ENCODE measurements at places on chromosomes 2 and 18.

DNA sequence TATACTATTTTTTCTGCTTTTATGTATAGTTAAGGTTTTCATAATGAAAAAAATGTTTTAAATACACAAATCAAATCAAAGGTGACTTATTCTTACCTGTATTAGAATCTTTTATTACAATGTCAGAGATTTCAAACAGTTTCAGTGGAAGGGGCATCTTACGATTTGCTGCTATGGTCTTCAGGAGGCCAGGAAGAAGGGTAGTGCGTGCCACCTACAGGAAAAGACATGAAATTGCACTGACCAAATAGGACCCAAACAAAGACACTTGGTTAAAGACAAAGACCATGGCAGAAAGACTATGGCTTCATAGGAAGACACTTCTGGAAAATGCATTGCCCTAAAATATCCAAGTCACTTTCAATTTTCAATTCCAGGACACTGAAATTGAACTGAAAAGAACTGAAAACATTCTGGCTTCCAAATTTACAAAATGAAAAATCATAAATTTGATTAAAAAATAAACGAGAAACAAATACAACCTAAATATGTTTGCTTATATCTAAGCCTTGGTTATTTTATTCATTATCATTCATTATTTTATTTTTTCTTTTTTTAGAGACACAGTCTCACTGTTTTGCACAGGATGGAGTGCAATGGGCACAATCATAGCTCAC, 42.1 kb downstream of the FARSB start:
- DNase-seq, result peak; percentile 5

GRCh38 chr2:206368933-206369569, 74.3 kb upstream of the ADAM23 start:
- no peak for DNase-seq

- no peak for DNase-seq
Observed at GRCh38 chr2:224976629-224977525, 65.4 kb downstream of the DOCK10 start.

GRCh38 chr2:175435012-175435411, 253.5 kb upstream of the ATP5MC3 start:
- no peak for DNase-seq

- DNase-seq, result peak; percentile 46
Observed at GRCh38 chr18:76875390-76876325, 53.3 kb downstream of the ZNF236 start.

GRCh38 chr2:188529710-188530109, 238.0 kb downstream of the GULP1 start:
- no peak for DNase-seq

GRCh38 chr2:27832396-27832795, 57.8 kb downstream of the RBKS start:
- DNase-seq, result no peak

GRCh38 chr18:15198116-15198389, 450.1 kb downstream of the ANKRD30B start:
- no peak for DNase-seq

GRCh38 chr2:238239863-238240756, at the start of gene HES6:
TSS of gene HES6 (minus strand) at chr2:238240038. CDS start at chr2:238239905, 133 bp downstream.
- peak; percentile 83 for DNase-seq

DNA sequence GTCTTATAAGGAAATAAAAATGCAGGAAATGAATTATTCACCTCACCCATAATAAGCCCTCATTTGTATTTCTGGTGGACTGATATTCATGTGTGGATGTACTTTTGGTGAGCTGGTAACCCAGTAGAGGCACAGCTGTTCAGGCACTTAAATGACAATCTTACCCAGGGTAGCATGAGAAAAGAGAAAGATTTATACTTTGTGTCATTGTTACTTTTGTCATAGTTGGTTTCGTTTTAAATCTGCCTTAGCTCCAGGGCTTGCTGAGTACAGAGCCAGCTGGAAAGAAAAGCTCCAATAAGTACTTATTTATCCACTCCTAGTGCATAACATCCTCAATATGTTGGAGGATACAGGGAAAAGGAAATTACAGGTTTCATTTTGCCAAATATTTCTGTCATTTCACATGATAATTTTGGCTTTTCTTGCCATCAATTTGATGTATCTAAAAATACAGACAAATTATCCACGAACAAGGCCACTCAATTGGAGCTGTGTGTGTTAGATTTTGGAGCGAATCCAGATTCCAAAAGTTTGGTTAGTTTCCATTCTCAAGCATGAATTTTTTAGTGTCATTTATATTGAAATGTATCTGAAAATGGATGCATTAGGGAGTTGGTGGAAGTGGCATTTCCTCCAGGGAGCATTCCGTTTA, 1276.1 kb upstream of the FAM98A start:
- DNase-seq, result no peak

GRCh38 chr2:81644189-81644588, 1339.6 kb upstream of the LRRTM1 start:
- no peak for DNase-seq

- DNase-seq, result no peak
Observed at GRCh38 chr2:144085016-144085415, 434.9 kb downstream of the ZEB2 start.

GRCh38 chr2:178008636-178009289, 63.8 kb downstream of the PDE11A start:
- DNase-seq, result no peak

- DNase-seq, result no peak
Observed at GRCh38 chr2:33706410-33706809, 107.3 kb upstream of the FAM98A start.

DNA sequence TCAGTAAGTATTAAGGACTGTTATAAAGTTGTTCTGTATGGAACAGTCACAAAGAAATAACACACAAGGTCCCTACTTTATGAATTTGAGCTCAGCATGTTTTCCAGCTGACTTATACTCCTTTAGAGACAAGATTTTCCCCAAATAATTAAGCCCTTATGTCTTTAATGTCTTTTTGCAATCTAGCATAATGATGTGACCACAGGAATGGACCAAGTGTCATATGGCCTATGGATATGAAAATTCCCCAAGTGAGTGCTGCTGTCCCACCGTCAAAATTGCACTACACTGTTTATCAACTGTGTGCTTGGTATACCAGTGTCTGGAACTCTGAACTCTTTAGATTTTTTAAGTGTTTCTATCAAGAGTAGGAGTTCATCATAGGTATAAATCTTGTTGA, 369.6 kb downstream of the PID1 start:
- DNase-seq, result no peak

DNA sequence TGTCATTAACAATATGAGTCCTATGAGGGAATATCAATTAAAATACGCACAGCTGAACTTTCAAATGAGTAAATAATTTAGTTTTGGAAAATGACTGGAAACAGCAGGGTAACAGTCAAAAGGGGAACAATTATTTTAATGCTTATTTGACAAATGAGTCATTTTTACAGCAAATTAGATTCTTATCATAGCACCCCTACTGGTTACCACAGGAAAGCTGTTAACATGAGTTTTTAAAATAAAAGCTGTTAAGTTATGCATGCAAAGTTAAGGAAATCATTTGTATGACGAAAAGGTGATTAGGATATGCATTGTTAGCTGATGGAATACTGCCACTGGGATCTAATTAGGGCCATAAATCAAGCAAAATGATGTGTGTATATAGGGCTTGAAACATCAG, 435.1 kb upstream of the MEIS1 start:
- DNase-seq, result no peak

DNA sequence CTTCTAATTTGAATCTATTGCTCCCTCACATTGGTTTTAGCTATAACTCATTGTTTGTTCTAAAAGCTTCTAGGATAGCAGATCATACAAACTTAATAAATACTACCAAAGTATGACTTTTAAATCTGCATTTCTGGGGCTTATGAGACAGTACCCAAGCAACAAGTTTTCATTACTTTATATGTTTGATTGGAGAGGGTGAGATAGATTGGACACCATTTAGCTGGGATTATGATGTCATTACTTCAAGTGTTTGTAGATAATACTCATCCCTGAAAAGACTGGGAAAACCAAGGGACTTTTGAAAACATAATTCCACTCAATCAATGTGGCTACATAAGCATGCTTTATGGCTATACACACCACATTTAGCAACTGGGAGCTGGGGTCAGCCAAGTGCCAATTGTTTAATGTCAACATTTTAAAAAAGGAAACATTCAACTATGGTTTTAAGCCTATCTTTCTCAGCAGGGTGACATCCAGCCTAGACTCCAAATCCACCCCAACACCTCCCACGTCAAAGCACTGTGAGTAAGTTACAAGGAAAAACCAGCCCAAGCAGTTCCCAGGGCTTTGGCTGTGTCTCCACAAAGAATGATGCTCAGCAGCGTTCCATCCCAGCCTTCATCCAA, 119.9 kb downstream of the ETAA1 start:
- DNase-seq, result no peak

- no peak for DNase-seq
Observed at GRCh38 chr18:76621782-76622495, 126.9 kb upstream of the ZNF516 start.

DNA sequence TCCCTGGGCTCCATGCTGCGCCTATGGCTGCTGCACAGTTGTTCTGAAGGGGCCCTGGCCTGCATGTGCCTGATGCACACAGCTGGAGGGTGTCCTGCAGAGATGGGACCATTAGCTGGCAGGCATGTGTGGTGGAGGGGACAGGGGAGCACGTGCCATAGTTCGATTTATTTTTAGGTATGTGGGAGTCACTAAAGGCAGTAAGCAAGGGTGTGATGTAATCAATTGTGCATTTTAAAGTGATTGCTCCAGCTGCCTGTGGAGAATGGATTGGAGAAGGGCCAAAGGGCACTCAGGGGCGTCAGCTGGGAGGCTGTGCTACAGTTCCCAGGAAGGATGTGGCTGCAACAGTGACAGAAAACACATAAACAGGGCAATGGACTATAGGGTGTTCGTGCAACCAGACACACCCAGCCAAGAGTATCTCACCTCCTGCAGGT, 205.1 kb downstream of the ARL4C start:
- DNase-seq, result peak; percentile 58

DNA sequence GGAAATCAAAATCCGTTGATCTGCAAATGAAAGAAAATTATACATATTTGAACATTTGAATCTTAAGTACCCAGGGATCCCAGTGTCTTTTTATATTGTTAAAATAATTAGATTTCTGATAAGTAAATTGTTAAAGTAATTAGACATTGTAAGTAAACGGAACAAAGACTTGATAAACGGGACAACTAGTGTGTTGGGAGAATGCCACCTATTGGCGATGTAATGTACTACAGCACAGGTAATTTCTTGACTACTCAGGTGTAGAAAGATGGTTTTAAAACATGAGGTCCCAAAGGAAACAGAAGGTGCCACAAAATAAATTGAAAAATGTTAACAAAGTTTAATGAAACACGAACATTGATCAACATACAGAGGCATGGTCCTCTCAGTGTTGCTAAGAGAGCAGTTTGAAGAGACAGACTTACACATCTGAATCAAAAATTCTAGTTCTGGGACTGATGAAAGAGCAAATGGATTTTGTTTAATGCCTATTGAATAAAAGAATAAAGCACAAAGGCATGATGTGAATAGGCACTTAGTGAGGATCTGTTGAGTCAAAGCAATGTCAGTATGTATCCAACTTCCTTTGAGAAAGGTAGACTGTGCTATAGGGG, 103.4 kb upstream of the RASGRP3 start:
- peak; percentile 22 for DNase-seq

- no peak for DNase-seq
Observed at GRCh38 chr2:174340400-174341292, 5.9 kb downstream of the SP9 start.
